ENCODE measurements at places on chromosomes 11 and 22.

GRCh38 chr22:27669798-27670599 lies 131.6 kb downstream of the MN1 start:
- no peak for DNase-seq

- DNase-seq = peak; percentile 95
Measured at GRCh38 chr11:1389103-1389931, 417 bp upstream of the BRSK2 start.

DNA sequence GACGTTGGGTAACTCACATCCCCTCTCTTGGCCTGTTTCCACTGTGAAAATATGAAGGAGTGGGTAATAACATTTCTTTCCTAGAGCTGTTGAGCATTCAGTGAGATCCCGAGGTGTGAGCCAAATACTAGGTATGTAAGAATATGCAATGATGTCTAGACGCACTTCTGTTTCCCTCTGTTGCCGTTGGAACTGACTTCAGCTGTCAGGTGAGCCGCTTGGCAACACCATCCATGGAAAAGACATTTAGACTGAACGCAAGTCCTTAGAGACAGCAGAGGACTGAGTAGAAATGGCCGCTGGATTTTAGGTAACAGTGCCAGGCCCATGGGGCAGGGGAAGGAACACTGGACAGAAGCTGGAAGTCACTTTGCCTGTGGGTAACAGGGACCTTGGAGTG lies 29.5 kb upstream of the SHANK2 start:
- DNase-seq = no peak

GRCh38 chr22:24540470-24540869 lies 14.5 kb downstream of the GUCD1 start:
- no peak for DNase-seq

- no peak for DNase-seq
Measured at GRCh38 chr11:7423946-7424345, 61.4 kb upstream of the OLFML1 start.

- no peak for DNase-seq
Measured at GRCh38 chr11:114440121-114440860, 1.0 kb downstream of the REXO2 start.

DNA sequence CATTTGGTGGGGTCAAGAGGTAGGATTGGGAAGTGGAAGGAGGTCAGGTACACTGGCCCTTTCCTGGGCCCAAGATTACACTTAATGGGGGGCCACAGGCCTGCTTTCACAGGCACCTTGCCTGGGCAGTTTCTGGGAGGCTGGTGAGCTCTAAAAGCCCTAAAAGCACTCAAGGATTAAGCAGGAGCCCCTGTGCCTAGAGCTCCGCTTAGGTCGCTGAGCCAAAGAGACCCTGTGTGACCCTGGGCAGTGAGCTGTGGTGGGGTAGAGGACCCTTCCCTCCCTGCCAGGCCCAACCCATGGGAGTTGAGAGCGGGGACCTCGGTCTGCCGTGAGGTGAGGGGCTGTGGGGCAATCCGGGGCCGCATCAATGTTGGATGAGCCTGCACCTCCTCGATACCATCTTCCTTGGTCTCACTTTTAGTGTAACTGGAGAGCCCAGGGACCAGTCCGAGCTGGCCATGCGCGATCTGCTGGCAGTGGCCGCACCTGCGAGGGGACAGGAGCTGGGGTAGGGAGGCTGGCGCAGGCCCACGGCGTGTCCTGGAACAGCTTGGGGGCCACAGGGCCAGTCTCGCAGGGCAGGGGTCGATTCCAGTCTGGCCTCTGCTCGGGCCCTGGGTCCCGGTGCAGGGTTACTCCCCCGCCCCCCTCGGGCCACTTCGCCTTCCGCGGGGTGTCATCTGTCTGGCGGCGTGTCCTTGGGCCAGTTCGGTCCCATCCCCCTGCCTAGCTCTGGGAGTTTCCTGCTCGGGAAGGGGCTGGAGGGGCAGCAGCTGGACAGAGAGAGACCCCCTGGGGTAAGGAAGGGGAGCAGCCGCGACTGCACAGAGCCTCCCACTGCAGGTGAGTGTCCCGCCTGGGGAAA lies 44.3 kb downstream of the EIF3F start:
- DNase-seq = no peak

GRCh38 chr22:38347944-38348750 lies 30.9 kb upstream of the CSNK1E start:
- no peak for DNase-seq

DNA sequence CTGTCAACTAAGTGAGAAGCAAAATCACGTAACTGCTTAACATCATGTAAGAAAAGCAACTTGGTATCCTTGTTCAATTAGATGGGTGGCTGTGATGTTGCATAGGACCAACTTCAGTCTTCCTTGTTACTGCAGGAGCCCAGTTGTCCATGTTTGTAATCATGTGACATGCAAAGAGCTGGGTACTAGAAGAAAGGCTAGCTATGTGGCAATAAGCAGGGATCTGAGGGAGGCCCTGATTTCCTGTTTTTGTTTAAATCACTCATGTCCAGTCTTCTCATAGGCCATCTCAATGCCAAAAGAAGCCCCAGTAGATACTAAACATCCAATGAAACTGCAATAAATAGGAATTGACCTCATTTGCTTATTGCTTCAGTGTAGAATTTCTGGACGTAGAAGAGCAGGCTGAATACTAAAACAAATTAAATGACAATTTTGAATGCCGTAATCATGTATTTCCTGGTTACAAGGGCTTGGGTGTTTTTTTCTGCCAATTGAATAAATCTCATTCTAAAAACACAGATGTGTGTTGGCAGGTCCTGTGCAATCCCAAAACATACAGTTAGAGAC lies 140.8 kb upstream of the ARHGAP20 start:
- no peak for DNase-seq

DNA sequence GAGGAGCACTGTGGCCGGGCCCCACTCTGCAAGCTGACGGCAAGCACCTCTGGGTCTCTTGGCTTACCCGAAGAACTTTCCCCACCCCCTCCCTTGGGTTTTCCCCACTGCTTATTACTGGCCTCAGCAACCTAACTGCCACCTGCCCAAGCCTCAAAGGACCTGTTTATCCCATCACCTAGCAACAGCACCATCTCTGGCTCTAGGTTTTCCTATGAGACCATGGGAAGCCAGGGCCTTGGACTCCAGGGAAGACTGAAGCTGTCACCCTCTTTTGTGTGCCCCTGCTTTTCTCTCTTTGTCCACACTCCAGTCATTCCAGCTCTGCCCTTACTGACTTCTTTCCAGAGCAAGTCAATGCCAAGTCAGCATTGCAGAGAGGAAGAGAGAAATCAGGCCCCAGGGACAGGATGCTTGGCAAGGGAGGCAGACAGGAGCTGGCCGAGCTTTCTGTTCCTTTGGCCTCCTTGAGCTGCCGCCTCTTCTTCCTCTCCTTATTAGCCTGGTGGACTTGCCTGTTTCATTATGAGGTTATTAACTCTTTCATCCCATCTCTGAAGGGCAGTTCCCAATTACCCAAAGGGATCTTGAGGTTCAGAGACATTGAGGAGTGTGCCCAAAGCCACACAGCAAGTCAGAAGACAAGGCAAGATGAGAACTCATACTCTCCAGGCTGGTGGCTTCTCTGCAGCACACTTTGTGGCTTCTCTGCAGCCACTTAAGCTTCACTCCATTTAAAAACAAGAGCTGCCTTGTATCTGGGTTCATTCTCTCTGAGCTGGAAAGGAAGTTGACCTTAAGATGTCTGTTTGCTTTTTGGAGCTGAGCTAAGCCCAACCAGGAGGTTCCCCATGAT lies at the start of gene SMIM35:
Gene SMIM35, minus strand, starts transcription at position 51 of the 856 bp plus-strand sequence. CDS start 206 bp downstream, outside the sequence.
- DNase-seq = no peak

GRCh38 chr11:38867338-38867737 lies 2269.3 kb upstream of the RAG2 start:
- no peak for DNase-seq

DNA sequence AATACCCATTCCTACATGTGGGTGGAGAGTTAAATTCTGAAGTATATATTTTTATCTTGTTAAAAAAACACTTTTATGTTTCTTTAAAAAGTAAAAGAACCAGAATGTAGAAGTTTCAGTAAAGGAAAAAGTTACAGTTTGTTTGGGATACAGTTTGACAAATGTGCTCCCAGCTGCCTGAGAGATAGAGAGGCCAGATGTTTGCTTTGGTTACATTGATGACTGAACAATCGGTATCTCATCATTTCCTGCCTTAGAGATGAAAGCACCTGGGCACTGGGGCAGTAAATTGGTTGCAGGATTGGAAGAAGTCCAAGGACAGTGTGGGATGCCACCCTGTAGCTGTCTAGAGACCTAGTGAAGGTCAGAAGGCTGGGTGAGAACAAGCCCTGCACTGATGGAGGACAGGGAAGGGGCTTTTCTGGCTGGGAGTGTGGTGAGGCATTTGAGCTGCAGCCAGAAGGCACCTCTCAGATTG lies 16.6 kb downstream of the MED15 start:
- no peak for DNase-seq
